ENCODE measurements at places on chromosomes 2 and 18.

- DNase-seq, result no peak
Observed at GRCh38 chr2:204108781-204109295, 172.3 kb downstream of the ICOS start.

GRCh38 chr18:52937840-52938239 lies 597.8 kb downstream of the DCC start:
- no peak for DNase-seq

- DNase-seq, result no peak
Observed at GRCh38 chr2:221293949-221294742, 278.0 kb downstream of the EPHA4 start.

DNA sequence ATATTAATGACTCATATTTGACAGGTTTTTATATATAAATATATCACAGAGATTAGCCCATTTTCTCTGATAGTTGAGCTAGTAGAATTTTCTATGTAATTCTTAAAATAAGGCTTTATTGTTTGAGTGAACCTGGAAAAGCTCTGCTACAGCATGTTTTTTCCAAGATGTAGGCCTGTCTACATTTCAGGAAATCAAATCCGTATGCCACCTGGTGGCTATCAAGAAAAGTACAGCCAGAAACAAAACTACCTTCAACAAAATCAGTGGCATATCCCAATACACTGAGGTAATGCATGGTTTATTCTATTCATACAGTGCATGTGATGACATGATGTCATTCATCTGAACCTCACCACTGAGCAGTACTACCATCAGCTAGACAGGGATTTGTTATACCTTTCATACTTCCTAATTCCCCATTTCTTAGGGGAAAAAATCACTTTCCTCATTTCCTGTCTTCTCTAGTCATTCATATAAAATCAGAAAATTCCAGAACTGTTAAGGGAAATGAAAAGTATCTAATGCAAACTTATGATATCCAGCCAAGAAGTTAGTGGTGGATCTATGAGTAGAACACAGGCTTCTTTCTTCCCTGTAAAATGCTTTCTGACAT lies 310.4 kb upstream of the SYT4 start:
- DNase-seq, result peak; percentile 25

- DNase-seq, result no peak
Observed at GRCh38 chr2:6493669-6494068, 372.0 kb downstream of the CMPK2 start.

DNA sequence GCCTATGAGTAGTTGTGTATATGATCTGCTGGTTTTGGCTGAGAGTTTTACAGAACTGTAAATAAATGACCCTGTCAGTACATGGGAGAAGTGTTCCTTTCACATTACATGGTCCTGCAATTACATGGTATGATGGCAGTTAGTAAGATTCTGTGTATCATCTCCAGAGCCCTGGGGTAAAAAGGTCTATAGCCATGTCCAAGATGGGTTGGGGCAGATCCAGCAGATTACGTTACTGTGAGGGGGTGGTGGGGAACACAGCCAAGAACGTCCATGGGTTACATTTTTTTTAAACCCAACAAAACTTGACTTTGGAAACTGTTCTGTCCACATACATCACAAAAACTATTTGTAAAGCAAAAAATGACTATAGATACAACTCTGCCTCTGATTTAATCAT lies 64.2 kb upstream of the LMAN1 start:
- DNase-seq, result no peak

DNA sequence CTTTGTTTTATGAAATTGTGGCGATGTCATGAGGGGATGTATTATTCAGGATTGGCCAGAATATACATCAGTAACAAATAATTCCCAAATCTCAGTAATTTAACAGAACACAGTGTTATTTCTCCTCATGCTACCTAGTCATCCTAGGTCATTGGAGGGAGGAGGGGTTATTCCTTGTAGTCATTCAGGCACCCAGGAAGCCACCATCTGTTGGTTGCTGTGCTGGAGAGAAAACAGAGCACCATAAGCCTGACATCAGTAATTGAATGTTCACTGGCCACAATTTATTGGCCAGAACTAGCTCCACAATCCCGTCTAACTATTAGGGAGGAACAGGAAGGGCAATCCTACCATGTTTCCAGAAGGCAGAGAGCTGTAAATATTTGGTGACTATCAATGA lies 303.5 kb upstream of the CELF4 start:
- DNase-seq, result no peak

DNA sequence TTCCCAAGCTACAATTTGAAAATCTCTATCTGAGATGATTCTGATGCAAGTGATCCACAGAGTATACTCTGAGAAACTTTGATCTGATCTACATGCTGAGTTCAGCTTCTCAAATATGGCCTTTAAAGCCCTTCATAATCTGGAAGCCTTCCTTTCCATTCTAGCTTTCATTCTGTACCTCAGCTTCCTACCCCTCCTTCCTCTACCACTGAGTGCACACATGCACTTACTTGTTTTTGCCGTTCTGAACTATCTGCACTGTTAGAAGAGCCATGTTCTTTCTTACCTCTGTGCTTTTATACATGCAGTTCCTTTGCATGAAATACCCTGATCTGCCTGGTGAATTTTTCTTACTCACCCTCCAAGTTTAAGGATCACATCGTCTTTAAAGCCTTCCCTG lies 25.0 kb downstream of the REL start:
- DNase-seq, result no peak

- DNase-seq, result peak; percentile 27
Observed at GRCh38 chr18:49581371-49581770, 19.5 kb downstream of the LIPG start.

GRCh38 chr18:36675542-36675941 lies 153.3 kb downstream of the TPGS2 start:
- no peak for DNase-seq

GRCh38 chr2:235523486-235524150 lies 29.8 kb downstream of the AGAP1 start:
- DNase-seq, result no peak

GRCh38 chr2:187091664-187092063 lies 242.7 kb upstream of the ZSWIM2 start:
- no peak for DNase-seq

DNA sequence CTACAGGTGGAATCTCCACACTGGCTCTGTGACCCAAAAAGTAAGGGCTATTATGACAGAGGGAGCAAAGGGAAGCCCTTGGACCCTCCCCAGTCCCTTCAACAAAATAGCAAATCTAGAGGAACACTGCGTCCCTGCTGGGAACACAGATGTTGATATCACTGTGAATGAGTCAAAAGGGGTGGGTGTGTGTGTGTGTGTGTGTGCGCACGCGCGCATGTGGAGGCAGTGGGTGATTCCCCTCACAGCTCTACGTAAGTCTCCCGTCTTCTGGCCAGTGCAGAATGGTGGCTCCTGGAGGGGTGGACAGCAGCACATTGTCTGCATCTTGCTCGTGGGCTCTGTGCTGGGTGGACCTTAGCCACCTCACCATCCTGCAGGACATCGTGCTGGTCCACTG lies 7.8 kb upstream of the C2orf72 start:
- no peak for DNase-seq

DNA sequence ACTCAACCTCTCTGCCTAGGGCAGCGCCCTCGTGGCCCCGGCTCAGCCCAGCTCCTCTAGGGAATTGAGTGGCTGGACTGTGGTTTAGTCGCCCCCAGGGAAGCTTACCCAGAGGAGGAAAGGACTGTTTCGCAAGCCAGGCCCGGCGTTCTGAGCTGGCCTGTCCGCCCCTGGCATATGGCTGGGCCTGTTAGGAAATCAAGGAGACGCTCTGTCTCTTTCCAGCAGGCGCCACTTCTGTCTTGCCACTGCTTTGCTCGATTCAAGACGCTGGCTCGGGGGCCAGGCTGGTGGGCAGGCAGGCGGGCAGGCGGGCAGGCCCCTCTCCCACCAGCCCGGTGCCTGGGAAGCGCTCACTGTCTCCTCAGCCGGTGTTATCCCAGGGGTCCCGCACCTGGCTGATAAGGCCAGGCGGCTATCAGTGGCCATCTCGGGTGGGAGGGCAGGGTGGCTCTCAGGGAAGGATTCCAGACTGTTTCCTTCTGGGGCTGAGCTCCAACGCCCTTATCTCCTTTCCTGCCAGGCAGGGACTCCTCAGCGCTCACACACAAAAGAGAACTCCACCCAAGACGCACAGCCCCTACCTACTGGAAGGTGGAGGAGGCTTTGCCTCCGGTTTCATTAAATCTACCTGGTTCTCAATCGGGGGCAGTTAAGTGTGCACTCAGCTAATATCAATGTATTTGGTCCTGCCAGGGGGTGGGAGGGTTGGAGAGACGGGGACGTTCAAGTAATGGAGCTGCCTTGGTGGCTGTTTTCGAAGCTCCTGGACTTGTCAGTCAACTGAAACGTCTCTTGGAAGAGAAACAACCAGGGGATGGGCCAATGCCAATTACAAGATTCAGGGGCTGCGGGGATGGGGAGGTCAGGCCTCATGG lies 109.1 kb downstream of the SMAD7 start:
- peak; percentile 98 for DNase-seq

- peak; percentile 37 for DNase-seq
Observed at GRCh38 chr2:55519938-55520885, 694 bp downstream of the CFAP36 start.

DNA sequence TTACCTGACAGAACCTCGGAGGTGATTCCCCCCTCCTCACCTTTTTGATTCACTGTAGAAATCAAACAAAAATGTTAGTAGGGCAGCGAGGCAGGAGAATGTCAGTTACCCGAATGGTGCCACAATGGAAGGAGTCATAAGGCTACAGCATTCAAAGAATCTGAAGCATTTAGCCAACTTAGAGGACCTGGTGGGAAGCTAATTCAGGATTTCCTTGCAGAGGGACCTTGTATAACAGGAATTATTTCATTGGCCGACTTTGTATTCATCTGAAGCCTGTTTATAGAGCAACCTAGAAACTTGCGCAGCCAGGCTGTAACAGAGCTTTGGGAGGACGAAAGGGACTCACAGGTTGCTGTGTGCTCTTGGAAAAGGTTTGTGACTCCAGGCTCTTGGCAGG lies 129.1 kb upstream of the MMADHC start:
- DNase-seq, result no peak

GRCh38 chr2:20355131-20355530 lies 4.5 kb upstream of the PUM2 start:
- no peak for DNase-seq

- no peak for DNase-seq
Observed at GRCh38 chr18:68429841-68430240, 285.1 kb downstream of the TMX3 start.
